ENCODE measurements at places on chromosomes 2 and 18.

DNA sequence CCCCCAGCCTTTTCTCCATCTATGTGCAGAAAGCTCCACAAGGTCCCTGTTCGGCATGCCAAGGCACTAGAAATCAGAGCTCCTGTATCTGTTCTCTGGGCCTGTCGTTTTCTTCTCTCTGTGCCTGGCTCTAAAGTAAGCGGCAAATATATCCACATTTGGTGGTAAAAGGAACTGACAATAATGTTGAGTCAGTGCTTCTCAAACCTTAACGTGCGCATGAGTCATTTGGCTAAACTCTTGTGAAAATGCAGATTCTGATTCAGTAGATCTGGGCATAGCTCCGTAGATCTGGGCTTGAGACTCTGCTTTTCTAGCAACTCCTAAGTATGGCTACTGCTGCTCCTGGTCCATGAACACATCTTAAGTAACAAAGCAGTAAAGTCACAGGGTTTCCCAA is 16.5 kb upstream of the ACSL3 start:
- no peak for DNase-seq

DNA sequence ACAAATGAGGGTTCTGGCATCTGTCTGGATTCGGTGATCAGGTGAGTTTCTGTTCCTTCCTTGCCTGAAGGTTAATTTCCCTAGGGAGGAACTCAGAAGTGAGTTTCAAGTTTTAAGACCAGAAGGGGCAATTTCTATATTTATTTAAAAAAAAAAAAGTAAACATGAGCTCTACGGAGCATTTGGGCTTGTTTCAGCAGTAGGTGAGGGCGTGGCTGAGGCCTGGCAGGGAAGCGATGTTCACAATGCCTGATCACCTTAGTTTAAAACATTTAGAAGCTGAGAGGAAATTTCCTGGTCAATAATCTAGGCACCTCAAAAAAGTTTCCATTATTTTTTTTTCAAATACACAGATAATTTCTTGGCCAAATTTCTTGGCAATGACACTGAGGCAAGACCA is 629.1 kb downstream of the DPP10 start:
- no peak for DNase-seq

DNA sequence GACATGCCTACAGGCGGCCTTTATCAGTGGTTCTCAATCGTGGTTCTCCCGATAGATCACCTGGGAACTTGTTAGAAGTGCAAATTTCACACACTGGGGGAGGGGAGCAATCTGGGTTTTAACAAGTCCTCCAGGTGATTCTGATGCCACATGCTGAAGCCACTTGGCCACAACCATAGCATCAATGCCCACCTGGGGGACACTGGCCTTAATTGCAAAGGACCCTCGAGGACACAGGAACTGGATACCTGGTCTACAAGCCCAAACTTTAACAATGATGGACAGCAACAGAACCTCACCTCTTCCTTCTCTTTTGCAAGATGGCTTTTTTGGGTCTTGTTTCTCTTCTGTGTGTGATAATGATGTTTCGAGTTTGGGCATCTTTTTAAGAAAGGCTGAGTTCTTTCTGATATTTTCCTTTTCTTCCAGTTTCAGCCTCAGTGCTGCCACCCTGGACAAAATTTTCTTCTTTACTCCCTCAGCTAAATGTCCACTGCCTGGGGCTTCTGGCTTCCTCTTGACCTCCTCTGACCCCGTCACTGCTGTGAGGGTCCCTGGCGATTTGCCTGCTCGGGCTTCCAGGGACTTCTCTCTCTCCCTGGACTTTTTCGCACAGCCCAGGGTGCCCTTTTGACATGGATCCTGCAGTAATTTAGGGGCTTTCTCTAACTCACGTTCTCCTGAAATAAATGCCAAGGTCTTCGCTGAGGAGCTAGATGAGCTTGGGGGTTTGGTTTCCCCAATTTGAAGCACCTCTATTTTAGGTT is 94.2 kb downstream of the ALPK2 start:
- no peak for DNase-seq

GRCh38 chr18:68984342-68984741 is 186.5 kb downstream of the CCDC102B start:
- DNase-seq = no peak

DNA sequence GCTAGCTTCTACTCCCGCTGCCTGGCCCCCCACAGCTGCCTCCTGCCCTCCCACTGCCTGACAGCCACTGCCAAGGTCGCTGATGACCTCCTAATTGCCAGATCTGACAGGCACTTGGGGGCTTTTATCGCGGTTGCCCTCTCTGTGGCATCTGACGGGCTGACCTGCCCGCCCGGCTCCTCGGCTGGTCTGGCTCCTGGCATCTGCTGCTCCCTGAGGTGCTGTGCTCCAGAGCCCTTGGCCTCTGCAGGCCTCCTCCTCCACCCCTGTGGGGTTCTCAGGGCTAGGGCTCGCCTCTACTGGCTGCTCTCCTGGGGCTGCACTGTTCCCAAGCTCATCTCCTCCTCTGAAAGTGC is 43.1 kb downstream of the INHBB start:
- DNase-seq = no peak

GRCh38 chr2:190599073-190599472 is 49.8 kb upstream of the NAB1 start:
- DNase-seq = no peak

DNA sequence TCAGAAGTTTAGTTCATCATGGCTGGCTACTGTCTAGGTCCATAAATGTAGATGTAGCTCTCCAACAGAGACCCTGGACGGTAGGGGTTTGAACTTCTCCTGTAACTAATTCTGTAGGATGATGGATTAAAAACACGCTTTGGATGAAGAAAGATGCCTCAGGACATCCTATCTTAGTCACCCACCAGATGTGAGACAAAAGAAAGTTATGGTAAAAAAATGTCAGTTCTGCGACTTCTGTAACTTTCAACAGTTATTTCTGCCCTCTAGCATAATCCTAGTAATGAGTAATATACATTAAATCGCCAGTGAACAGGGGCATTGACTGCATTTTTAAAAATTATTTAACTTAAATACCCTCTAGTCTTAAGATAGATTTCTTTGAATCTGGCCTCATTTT is 210.1 kb upstream of the LRATD1 start:
- DNase-seq = no peak

GRCh38 chr2:142545036-142545435 is 332.4 kb upstream of the KYNU start:
- no peak for DNase-seq

GRCh38 chr2:227815066-227815465 is 1.4 kb downstream of the CCL20 start:
- DNase-seq = no peak

GRCh38 chr2:219527076-219527394 is 12.8 kb downstream of the ASIC4 start:
- DNase-seq = no peak

DNA sequence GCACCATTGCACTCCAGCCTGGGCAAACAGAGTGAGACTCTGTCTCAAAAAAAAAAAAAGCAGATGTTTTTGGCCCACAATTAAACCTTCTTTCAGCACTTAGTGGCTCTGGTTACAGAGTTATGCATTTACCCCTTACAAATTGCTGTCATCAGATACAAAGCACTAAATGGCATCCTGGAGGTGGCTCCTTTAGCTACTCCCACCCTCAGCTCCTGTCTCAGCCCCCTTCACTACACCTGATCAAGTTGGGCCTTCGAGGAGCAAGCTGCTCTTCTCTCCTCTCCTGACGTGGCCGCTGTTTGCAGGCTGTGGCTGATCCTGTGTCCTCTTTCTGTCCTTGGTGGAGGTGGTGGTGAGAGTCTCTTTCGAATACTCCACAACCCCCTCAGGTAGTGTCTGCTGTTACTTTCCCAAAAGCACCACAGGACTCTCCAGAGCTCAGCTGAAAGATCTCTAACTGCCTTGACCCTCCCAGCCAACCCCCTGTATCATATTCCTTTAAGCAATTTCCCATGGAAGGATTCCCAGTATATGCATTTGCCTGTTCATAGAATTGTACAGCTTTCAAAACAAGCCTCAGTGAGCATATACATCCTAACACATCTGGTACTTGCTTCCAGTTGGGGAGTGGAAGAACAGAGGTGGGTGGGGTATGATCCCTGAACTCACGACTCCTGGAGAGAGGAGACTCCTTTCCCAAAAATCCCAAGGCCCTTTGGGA is 285.9 kb downstream of the CLIP4 start:
- DNase-seq = no peak

GRCh38 chr2:160310118-160310828 is 110.2 kb upstream of the ITGB6 start:
- no peak for DNase-seq

GRCh38 chr2:239579081-239579480 is 178.3 kb upstream of the HDAC4 start:
- DNase-seq = no peak

GRCh38 chr2:173214213-173214612 is 138.6 kb downstream of the MAP3K20 start:
- DNase-seq = no peak

DNA sequence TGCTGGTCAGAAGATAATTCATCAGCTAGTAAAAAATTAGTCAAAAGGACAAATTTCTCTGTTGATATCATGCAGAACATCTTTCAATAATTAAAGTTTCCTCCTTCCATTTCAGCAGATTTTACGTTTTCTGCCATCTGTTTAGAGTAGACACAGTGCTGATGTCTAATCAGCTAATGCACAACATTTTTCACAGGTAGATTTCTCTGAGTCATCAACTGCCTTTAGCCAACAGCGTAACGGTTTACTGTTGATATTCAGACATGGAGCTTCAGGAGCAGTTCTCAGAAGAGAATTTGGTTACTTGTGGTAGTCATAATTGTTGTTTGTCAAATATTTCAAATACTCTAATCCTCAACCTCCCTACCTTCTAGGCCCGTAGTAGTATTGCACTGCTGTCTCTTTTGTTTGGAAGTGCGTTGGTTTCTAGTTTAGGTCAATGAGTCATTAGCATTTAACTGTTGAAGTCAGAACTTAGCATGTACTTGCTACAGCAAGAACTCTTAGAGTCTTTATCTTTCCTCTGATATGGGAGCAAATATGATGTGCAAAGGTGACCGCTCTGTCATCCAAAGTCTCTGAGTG is 86.8 kb upstream of the TFPI start:
- DNase-seq = no peak

GRCh38 chr2:67544286-67544685 is 147.2 kb downstream of the ETAA1 start:
- no peak for DNase-seq

GRCh38 chr2:211829725-211830124 is 708.9 kb downstream of the ERBB4 start:
- DNase-seq = no peak

DNA sequence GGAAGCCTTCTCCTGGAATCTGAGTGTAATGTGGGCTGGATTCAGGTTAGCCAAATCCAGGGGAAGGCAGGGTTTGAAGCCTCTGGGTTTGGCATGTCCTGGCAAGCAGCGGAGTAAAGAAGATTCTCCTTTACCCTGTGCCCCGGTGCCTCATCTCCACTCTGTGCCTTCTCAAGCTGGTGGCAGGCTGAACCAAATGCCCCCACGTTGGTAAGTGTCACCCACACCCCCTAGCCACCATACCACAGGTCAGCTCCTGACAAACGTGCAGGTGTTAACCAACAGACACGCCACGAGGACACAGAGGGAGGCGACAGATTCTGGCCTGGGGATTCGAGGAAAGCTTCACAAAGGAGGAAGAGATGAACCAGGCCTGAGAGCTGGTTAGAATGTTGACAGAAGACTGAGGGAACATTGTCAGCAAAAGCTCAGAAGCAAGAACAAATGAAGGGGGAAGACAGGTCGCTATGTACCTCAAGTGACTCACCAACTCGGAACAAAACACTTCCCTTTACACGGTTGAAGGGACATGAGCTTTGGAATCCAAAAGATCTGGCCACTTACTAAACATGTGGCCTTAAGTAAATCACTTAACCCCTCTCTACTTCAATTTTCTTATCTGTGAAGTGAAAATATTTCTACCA is 85.2 kb upstream of the LCLAT1 start:
- DNase-seq = no peak

DNA sequence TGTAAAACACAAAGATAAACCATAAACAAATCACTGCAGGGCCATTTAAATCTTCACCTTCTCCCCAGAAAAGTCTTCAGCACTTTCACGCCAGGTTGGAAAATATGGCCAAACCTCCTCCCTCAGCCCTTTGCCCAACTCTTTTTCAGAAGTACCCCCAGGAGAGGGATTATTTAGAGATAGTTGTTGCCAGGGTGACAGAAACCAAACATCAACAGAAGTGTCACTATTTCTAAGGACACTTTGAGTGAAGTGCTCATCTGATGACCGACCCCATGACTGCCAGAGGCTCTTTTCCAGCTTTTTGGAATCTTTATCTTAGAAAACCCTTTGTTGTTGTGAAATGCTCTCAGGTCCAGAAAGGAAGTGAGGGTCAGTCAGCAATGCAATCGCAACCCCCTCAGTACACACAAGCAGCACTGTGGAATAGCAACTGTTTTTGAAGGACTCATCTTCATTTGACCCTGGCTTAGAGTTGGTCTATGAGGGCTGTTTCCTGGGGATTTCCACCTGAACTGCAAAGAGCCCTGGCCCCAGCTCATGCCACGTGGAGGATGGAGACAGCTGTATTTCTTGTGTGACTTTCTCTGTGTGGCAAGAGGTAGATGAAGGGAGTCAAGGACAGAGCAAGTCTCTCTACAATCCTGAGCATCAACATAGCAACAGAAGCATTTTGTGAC is 114.0 kb upstream of the STON1 start:
- DNase-seq = no peak

DNA sequence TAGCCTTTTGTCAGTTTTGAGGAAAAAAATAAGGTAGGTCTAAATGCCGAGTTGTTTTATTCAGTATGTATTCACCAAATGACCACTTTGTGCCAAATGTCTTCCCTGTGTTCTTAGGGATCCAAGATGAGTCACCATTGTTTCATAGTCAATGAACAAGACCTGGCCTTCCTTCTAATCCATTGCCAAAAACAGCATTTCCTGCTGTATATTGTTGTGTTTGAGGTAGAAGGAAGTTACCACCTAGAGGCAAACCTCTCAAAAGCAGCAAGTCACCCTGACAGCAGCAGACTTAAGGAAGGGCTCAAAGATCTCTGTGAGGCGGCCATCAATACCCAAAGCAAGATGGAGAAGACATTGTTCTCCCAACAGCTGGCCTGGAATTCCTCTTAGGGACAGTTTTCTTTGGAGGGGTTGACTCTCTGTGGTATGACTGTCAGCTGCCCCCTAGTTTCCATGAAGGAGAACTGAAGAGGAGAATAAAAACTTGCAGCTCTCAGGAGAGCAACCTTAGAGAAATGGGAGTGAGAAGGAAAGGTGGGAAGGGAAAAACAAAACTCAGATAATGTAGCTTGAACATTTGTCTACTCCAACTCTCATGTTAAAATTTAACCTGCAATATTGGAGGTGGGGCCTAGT is 328.3 kb downstream of the LRATD1 start:
- DNase-seq = no peak

DNA sequence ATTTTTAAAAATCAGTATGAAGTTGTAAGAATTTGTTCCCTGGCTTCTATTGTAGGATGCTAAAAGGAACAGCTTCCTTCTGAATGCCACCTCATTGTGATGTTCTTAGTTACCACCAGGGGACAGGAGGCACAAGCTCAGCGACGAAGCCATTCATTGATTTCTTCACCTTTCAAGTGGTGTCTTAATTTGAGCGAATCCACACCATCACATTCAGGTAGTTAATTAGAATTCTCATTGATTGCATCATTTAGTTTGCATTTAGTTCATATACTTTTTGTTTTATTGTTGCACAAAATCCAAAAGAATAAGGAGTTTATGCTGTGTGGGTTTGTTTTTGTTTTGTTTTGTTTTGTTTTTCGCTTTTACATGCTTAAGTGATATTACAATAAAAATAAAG is 23.1 kb downstream of the CYP27C1 start:
- no peak for DNase-seq
